Activated CD4-positive, alpha-beta memory T cell treated with anti-CD3 and anti-CD28 coated beads, Interleukin-2, amount 10 ng/mL, durations not matched to agents 7 days and 5 days (primary cell): ENCODE measurements at places on chromosomes 3 and 15. TPM values are rescaled to one million over a fixed set of nuclear protein-coding genes. Genes with fewer than 3 reads are reported as not detected.

DNA sequence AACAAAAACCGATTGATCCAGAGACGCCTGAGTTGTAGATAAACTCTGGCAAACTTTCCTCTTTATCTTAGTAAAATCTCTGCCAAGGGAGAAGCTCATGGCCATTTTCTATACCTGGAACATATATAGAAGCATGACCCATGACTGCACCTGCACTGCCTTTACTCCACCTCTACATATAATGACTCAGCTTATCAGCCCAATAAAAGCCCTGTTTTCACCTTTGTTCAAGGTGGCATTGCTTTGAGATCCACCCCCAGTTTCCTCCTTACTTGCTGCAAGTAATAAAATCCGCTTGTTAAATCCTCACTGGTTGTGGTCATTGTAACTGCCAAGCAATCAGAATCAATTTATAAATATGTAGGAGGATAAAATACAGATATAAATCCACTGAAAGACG, 1280.4 kb downstream of the NSUN3 start:
- no peak for DNase-seq

DNA sequence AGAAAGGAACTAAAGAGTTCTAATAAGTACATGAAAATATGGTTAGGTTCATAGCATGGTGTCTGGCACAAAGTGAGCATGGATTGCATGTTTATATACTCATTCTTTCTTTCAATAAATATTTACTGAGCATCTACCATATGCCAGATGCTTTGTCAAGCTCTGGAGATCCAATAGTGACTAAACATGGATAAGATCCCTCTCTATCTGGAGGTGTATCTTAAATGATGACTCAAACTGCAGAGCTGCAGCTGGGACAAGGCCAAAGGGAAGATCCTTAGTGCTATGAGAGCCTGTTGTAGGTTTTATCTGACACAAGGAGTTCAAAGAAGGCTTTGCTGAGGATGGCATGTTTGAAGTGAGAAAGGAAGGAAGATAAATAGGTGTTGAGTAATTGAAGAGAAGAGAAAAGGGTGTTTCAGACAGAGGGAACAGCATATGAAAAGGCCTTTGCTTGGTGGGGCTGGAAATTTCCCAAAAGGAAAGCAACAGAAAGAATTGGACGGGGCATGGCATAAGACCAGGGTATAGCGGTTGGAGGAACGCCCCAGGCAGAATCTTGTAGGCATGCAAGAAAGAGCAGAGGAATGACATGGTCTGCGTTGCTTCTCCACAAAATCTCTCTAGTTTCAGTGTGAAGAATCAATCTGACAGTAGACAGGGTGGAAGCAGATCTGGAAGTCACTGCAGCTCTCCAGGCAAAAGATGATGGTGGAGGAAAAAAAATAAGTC, 239.9 kb upstream of the LRTM1 start:
- no peak for DNase-seq

GRCh38 chr15:78182336-78182700, 33.2 kb downstream of the IDH3A start:
- DNase-seq: no peak

DNA sequence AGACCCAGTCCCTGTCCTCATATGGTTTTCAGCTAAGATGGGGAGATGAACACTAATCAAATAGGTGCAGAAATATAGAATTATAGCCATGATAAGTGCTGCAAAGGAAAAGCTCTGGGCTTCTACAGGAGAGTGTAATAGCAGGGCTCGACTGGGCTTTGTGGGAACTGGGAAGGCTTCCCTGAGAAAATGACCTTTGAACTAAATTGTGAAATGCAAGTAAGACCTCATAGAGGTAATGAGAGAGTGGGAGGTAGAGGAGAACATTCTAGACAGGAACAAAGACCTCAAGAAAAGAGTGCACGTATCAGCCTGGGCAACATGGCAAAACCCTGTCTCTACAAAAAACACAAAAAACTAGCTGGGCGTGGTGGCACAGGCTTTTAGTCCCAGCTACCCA, 231.6 kb downstream of the ABHD5 start:
- DNase-seq: no peak

DNA sequence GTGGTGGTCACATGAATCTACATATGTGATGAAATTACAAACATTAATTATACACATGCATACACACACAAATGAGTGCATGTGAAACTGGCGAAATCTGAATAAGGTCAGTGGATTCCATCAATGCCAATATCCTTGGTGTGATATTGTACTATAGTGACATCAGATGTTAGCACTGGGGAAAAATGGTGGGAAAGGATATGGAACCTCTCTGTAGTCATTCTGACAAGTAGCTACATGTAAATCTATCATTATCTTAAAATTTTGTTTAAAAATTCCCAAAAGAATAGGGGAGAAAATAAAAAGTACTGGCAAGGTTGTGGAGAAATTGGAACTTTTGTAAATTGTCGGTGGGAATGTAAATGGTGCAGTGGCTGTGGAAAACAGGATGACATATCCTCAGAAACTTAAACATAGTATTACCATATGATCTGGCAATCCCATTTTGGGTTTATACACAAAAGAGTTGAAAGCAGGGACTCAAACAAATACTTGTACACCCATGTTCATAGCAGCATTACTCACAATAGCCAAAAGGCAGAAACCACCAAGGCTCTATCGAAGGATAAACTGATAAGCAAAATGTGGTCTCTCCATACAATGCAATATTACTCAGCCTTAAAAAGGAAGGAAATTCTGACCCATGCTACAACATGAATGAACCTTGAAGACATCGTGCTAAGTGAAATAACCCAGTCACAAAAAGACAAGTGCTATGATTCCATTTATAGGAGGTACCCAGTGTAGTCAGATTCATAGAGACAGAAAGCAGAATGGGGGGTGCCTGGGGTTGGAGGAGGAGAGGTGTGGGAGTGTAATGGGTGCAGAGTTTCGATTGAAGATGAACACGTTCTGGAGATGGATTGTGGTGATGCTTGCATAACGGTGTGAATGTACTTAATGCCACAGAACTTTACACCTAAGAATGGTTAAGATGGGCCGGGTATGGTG, 25.3 kb upstream of the HRH1 start:
- DNase-seq: no peak

GRCh38 chr3:156586905-156587759, 32.2 kb upstream of the SSR3 start:
- DNase-seq: no peak

- no peak for DNase-seq
Observed at GRCh38 chr15:95087253-95087609, 855.9 kb downstream of the MCTP2 start.

Gene SYNPR
- not detected for total RNA-seq

Gene ISLR
- total RNA-seq: not detected

Gene SLITRK3
- total RNA-seq: not detected

Gene YEATS2
- 51.7 TPM for total RNA-seq

Gene TBCCD1
- 11.9 TPM for total RNA-seq
